ENCODE measurements at places on chromosomes 4 and X.
A peak's percentile ranks its signal among the peaks of the same experiment; 100 is the strongest.

DNA sequence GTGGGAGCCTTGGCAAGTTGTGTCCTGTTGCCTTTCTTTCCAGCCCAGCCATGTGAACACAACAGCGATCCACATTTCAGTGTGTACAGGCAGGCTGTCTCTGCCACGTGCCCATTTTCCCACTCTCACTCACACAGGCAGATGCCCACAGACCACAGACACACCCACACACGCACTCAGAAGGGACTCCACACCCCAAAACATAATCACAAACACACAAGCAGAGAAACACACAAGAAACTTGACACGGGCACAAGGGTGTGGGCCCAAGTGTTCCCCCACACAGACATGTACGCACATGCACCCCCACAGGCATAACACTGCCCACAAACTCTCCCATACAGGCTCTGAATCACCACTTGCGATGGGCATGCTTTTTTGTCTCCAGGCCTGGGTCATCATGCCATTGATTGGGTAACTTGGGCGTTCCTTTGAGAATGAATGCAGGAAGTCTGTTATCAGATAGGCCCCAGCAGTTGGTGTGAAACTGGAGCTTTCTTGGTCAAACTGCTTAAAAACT is 84.3 kb downstream of the NBDY start:
- DNase-seq = no peak

GRCh38 chr4:134027931-134028330 is 173.7 kb downstream of the PABPC4L start:
- no peak for DNase-seq

DNA sequence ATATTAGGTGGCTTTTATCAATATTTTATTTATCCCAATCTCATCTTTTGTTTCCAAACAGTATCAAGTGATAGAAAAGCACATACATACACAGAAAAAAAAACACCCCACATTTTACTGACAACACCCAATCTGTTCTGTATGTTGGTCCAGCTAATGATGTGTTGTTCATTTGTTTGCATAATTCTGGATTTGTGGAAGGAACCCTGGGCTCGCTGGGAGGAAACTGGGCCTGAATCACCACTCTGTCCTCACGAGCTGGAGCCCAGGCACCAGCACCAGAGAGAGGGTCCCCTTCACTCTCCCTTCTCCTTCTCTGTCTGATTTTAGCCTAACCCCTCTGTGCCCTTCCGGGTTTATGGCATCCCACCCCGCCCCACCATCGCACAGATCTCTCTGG is 79.8 kb downstream of the PSAPL1 start:
- DNase-seq = no peak

- no peak for DNase-seq
Measured at GRCh38 chr4:142088906-142089305, 452.5 kb downstream of the IL15 start.

DNA sequence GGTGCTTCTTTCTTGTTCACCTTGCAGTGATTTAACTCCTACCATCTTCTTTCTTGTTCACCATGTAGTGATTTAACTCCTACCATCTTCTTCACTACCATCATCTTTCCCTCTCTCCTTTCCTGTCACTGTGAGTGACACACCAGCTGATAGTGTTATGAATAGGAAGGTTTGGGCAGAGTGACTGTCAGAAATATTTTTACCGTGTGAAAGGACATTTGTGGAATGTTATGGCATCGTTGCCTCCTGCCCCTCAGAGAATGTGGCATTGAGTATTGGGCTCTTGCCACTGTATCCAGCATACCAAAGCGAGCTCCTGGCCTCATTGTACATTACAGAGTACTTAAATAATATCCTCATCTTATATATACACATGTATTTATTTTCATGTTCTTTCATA is 90.8 kb upstream of the AMOT start:
- no peak for DNase-seq

DNA sequence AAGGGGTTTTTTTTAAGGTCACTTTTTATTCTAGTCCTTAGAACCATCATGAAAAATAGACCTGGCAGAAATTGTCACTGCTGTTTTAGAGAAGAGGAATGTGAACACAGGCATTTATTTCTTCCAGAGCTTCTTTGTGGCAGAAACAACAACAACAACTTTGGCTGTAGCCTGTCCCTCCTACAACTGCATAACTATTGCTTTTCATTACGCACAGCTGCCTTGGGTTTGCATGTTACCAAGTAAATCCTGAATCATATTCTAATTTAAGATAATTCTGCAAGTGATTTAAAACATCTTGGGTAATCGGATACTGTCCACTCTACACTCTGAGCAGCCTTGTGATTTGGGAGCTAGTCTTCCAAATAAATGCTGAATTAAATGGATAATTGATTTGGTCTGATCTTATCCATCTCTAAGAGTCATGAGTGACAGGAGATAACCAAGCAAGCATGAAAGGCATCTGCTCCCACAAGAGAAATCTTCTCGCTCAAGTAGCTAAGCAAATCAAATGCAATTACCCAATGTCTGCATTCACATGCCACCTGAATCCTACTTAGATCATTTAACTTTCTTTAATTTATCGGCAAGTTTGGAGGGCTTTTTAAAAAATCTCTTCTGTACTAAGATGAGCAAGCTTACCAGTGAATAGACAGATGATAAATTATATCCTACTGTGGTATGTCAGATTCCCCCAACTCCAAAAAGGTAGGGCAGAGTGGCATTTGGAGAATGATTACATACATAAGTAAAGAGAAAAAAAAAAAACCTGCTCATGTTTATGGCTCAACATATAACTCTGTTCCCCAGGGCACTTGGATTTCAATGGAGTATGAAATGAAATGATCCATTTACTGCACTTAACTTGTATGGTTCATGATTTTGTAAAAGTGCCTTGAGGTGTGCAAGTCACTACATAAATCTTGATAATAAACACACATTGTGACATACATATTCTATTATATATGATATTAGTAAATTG is 73.6 kb downstream of the EGF start:
- DNase-seq = peak; percentile 56

GRCh38 chr4:145609481-145610427 is 9.4 kb upstream of the MMAA start:
- peak; percentile 61 for DNase-seq

GRCh38 chr4:159269116-159269515 is 166.2 kb downstream of the RAPGEF2 start:
- peak; percentile 21 for DNase-seq

DNA sequence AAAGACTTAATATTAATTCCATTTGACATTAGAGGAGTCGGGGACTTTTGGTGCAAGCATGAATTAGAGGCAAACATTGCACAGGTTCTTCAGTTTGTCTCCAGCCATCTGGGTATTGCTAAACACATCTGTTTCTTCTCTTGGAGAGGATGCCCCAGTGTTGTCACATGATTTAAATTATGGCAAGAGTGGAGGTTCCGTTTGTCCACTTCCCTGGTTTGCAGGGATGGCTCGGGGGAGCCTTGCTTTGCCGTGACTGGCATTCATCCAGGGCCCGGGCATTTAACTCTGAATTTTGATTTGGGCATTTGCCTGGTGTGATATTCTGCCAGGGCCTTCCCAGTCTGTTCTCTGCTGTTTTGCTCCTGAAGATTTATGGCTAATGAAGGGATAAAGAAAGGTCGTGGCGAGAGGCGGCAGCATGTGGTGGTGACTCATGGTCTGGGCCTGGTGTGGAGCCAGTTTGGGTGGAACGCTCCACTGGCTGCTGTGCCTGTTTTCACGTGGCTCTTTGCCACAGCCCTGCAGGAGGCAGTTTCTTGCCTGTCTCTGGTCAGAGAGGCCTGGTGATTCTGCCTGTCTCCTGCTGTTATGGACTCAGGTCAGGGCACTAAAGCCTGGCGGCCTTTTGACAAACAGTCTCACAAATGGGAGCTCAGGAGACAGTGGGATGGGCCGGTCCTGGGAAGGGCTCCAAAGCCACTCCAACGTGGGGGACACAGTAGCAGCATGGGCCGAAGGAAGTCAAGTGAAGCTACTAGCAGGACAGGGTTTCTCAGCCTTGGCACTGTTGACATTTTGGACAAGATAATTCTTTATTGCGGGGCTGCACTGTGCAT is 99.4 kb upstream of the PGRMC2 start:
- no peak for DNase-seq

- DNase-seq = peak; percentile 56
Measured at GRCh38 chr4:70505151-70505748, 13.1 kb upstream of the AMTN start.

DNA sequence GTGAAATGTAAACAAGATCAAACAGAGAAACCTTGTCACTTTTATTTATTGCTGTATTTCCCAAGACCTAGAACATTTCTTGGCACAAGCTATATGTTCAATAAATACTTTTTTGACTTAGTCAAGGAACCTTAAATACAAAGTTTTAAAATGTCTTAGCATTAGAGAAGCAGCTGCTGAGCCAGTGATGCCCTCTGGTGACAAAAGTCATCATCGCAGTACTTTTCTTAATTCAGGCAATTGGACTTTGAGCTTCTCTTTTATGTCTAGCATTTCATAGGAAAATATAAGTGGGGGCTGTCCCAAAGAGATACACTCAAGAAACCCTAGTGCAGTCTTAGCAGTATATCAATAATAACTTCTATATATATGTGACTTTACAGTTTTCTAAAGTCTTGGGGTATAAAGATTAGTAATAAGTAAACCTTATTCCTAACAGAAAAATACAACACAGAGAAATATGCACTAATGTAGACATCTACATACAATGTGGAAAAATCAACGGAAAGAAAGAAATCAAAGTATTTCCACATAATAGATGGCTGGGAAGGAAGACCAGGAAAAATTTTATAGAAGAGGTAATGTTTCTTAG is 118.4 kb downstream of the DTHD1 start:
- no peak for DNase-seq

- no peak for DNase-seq
Measured at GRCh38 chr4:18954538-18954937, 933.0 kb upstream of the LCORL start.

DNA sequence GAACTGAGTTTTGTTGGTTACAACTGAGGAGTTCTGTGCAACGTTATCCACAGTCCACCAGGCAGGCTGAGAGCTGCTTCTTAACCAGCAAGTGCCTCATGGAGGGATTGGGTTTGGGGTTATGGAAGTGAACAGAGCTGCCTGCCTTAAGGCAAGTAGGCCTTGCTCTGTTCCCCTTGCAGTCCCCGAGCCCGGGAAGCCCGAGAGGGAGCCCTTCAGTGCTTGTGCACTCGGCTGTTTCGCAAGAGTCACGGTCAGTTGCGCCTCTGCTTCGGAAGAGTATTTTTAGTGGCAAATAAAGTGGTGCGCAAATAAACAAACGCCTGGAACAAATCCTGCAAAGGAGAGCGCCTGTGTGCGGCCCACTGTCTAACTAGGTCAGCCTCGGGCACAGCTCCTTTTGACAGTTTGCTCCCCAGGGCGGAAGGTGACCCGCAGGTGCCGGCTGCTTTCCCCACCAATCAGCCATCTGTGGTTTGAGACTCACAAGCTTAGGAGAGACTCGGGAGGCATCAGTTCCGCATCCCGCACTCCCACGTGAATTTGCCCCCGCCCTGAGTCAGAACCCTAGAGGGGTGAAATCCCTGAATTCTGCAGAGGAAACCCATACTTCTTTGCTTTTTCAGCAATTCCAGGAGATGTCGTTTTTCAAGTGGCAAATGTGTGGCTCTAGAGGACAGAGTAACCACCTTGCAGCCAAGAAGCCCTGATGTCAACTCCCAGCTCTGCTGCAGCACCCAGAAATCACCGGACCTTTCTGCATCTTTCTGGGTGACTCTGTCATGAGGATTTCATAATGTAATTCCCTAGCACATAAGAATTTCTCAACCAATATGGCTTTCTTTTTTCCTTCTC is 56.8 kb downstream of the LGI2 start:
- peak; percentile 39 for DNase-seq

DNA sequence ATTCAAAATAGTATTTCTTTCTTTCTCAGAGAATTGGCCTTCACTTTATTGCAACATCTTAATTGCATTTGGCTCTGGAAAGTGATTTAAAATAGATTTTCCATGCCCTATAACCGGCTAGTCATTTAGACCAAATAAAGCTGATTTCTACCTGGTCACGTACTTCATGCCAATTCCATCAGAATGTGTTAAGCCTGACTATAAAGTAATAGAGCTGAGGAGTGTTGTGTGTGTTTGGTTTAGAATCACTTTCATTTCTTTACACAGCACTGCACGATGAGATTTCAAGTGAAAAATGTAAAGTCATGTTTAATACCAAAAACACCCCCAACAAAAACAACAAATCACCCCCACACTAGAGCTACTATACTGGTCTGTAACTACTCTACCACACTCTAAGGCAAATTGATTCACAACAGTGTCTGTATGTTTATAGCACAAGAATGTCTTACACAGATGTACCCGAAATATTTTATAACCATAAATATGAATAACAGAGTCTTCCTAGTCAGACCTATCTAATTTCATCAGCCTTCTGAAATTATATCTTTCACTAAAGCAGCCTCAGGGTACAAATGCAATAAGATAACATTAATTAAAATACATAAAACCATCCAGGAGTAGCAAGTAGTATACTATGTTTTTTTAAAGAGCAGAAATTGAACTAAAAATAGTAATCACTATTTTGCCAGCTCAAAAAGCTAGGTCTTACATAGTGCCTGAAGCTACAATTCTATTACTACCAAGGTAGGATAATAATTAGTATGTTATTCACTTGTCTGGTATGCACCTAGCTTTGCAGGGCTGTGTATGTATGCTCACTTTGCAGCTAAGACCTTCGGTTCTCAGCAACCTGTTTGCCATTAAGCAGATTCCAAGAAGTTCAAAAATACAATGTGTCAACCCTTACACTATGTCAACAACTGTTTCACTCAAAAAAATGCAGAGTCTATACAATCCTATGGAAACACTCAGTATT is 28.4 kb downstream of the APBB2 start:
- DNase-seq = no peak

GRCh38 chrX:118975831-118976598 is 1.6 kb downstream of the LONRF3 start:
- DNase-seq = peak; percentile 74

- DNase-seq = no peak
Measured at GRCh38 chr4:184810720-184811119, 15.0 kb downstream of the ACSL1 start.

DNA sequence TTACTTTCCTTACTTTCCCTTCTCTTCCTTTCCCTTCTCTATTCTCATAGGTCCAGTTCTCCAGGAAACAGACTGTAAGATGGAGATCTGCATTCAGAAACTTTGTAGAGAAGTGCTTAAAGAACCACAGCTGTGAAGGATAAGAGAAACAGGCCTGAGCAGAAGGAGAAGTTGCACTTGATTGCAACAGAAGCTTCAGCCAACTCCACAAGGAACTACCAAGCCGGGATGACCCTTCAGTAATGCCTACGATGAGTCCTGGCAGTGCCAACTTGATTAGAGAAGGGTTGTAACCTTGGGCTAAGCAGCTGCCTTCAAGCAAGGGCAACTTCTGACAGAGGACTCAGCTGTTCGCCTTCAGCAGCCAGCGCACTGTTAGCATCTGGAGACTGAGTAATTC is 413.3 kb upstream of the RASGEF1B start:
- DNase-seq = no peak

GRCh38 chr4:33218238-33218637 is 2498.1 kb downstream of the PCDH7 start:
- no peak for DNase-seq

- no peak for DNase-seq
Measured at GRCh38 chr4:6854098-6854744, 55.4 kb upstream of the TBC1D14 start.

GRCh38 chr4:123874063-123874462 is 477.5 kb downstream of the SPRY1 start:
- no peak for DNase-seq

- DNase-seq = no peak
Measured at GRCh38 chr4:8586671-8587468, 5.7 kb upstream of the CPZ start.

Measured in retina (tissue), 1 donor.